Fibroblast of skin of scalp (primary cell): ENCODE measurements at places on chromosomes 7 and 10.

DNA sequence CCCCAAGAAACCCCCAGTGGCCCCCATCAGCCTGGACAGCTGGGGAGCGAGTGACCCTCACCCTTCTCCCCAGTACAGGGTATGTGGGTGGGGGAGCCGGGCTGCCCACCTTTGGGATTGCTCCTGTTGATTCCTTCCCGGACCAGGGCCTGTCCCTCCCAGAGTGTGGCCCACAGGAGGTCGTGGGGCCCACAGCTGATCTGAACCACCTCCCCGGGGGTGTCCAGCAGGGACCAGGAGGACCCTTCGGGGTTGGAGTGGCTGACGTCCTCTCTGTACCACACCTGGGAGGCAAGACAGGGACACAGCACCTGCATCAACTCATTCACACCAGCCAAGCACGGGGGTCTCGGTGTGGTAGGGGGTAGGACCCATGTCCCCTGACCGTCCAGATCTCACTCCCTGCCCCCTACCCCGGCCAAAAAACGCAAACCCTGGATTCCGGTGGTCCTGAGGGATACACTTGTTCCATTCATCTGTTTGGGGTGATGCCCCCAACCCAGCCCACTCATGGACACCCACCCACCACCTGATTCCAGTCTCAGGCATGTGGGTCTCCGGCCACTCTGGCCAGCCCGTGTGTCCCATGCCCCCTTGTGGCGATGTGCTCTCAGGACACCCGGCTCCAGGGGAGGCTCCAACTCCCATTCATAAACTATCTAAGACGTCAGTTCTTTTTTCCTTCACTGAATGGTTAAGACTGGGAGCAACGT lies 10.9 kb downstream of the TECPR1 start:
- peak; percentile 23 for DNase-seq

DNA sequence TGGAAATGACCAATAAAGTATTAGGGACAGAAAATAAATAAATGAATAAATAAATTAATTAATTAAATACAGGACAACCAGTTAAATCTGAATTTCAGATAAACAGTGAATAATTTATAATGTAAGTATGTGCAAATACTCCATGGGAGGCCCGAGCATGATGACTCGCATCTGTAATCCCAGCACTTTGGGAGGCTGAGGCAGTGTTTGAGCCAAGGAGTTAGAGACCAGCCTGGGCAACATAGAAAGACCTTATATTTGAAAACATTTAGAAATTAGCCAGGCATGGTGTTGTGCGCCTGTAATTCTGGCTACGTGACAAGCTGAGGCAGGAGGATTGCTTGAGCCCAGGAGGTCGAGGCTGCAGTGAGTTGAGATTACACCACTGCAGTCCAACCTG lies 123.7 kb downstream of the CUL2 start:
- DNase-seq = peak; percentile 59

DNA sequence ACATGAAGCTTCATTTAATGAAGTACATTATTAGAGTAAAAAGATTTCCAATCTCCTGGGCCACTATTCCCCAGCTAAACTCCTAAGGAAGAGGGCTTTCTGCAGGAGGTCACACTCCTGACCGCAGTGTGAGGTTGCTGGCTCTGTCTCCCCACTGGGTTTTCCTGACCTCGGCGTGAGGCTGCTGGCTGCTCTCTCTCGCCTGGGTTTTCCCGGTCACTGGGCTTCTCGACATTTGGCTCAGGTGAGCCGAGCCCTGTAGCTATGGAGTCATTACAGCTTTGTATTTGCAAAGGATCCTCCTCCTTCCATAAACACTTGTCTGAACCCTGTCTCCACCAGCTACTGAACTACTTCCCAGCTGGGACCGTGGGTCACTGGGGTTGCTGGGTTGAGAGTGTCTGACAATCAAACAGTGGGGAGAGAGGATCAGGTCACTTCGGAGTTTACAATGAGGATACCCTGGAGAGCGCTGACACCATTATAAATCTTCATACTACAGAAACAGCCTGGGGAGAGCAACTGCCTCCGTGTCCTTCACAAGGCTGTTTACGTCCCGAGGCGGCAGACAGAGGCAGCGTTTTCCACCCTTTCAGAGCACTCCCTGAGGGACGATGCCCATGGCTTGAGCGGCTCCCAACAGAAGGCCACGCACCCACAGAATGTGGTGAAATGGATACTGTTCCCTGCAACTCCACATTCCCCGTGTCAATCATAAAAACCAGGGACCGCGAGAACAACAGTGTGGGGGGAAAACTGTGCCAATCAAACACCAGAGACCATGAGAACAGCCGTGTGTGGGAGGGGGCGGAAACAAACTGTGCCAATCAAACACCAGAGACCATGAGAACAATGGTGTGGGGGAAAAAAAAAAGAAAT lies 226.2 kb downstream of the ZMYND11 start:
- no peak for DNase-seq

- DNase-seq = no peak
Measured at GRCh38 chr10:48771234-48771633, 86.6 kb downstream of the WDFY4 start.

DNA sequence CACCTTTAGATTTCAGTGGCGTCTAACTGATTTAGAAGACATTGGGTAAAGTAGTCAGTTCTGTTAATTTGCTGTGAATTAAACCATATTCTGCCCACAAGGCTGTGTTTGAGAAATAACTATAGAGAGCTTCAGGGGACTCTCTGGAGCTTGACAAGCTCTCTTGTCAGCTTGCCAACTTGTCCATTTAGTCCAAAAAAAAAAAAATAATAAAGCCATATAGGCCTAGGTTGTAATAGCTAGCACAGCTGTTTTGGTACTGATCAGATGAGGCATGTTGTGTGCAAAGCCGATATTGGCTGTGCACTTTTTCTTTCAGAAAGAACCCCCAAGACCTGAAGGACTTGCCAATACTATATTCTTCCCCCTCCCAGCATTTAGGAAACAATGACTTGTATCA lies 20.2 kb upstream of the ZNF282 start:
- DNase-seq = no peak

DNA sequence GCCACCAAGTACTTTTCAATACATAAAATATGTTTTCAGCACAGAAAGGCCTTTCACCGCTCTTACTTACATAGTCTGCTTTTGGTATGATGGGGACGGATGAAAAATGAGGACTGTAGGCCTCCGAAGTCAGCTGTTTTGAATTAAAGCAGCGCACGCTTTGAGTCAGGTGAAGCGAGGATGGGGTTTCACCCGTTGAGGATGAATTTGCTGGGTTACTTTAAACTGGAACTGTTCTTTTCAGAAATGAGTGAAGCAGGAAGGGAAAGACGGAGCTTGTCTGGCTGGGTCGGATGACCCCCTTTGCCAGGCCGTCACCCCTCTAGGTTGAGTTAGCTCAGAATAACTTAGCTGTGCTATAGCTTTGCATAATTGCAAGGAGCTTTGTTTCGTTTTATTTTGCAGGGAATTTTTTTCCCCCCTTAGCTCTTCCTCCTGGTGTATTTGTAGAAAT lies 40.0 kb downstream of the CUX1 start:
- no peak for DNase-seq

DNA sequence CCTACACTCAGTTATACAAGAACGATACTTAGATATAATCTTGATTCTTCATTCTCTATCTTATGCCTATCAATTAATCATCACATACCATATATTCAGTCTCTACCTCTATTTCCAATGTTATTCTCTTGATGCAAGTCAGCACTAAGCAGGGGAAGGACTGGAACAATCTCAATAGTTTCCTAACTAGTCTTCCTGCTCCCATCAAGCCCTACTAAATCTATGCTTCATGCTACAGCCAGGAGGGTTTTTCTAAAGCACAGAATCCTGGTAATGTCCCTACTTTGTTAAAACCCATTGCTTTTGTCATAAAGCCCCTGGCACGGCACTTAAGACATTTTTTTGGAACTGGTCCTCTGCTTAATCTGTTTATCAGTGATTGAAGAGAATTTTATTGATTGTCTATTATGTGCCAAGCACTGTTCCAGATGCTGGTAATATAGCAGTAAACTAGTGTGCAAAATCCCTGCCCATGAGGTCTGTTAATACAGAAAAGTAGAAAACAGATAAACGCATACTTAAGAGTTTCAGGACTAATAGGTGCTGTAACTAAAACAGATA lies 323.3 kb upstream of the LRRN3 start:
- no peak for DNase-seq

DNA sequence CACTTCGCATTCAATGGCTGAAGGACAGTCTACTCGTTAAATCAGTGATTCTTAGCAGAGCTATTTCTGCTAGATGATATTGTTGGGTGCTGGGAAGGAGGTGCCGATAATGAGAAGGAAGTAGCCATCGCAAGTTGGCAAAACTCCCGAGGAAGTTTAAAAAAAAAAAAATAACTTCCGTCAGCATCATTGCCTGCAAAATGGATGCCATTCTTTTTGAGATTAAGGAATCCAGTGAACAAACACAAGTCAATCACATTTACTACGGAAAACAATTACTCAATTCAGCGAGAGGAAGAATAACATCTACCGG lies 74.4 kb upstream of the SFMBT2 start:
- DNase-seq = no peak

DNA sequence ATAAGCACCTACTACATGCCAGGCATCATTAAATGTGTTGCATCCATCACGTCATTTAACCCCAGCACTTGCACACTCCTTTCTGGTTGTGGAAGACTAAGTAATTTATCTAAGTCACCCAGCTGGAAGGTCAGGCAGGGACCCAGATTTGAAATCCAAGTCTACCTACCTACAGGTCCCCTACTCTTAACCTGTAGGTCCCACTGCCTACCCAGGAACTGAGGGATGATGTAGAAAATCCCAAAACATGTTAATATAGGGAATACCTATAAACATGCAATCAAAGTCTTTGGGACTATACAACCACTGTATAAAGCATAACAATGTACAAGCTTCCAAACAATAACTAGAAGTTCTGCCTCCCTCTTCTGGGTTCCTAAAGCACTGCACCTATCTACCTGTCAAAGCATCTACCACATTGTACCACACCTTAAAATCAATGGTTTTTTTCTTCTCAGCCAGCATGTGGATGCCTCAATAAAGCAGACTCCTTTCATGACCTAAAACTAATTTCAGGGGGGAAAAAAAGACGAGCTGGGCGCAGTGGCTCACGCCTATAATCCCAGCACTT lies 5.6 kb downstream of the IL6 start:
- DNase-seq = no peak

DNA sequence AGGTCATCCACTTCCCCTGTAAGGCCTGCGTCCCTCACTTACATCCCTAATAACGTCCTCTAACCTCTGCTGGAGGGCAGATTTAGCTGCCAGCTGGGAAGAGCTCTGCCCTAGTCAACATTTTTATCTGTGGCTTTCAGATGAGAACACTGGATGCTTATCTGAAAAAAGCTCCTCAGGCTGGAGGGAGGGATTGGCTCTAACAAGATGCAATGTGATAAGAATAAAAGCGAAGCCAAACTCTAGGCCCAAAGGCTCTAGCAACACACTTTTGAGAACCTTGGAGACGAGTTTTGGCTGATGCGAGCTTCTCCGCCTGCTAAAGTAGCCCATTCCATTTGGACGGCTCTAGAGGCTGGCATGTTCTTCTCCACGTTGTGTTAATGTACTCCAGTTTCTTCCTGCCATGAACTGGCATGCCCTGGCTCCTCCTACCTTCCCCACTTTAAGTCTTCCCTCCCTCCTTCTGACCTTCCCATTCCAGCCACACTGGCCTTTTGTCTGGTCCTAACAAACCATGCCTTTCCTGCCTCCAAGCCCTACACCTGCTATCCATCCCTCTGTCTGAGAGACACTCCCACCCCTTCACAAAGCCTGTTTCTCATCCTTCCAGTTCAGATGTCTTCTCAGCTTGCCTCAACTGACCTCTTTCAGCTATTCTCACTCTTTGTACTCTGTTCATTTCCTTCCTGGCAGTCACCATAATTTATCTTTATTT lies 62.5 kb upstream of the ATRNL1 start:
- DNase-seq = no peak

DNA sequence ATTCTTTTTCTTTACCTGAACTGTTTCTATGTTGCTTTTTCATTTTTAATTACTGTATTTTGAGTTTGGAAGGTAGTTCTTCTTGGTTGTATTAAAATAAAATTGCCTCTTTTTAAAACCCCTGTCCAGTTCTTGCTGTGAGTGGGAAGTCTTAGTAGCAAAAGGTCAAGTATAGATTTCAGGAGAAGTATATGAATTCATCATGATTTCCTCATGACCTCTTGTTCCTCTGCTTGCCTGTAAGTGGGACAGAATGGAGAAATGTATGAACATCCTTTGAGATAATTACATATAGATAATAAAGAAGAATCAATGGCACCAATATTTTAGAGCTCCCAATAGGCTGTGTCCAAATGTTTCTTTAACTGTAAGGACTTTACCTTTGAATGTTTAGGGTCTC lies 126.2 kb downstream of the LRRC4 start:
- no peak for DNase-seq

DNA sequence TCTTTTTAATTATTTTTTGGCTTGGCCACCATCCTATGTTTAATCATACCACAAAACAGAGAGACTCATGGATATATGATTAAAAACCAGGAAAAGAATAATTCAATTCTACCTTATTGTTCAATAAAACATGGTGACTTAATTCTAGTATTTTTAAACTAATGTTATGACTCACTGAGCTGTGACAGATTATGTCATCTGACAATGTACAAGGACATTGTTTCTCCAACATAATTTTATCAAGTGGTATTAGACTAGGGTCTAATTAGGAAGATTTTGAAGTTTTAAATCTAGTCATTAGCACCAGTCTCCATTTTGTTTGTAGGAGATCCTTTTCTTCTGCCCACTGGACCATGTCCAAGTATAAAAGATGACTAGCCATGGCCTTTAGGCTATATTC lies 199.3 kb upstream of the MDFIC start:
- no peak for DNase-seq

DNA sequence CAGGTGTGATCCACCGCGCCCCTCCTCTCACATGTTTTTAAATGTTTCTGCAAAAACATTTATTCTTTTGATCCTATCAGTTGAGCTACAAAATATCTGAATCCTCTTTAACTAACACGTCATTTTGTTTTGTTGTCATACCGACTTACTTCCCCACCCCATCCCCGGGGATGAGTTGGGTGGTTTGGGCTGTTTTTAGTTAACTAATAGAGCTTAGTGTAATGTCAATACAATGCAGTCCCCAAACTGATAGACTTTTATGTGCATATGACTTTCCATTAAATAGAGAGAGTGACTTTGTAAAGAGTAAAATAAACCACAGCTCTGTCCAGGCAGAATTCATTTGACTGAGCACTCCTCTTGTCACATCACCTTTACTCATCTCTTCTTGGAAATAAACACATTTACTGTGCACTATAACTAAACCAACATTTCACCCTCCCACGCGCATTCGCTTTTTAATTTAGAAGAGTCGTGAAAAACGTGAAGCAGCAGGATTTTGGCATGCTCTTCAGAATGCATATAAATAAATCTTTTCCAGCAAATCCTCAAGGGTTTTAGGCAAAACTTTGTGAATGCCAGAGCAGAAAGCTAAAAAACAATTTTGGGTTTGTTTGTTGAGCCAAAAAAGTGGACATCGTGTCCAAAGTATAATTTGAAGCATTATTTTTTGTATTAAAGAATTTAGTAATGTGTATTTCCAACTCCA lies 187.4 kb upstream of the MGMT start:
- no peak for DNase-seq

DNA sequence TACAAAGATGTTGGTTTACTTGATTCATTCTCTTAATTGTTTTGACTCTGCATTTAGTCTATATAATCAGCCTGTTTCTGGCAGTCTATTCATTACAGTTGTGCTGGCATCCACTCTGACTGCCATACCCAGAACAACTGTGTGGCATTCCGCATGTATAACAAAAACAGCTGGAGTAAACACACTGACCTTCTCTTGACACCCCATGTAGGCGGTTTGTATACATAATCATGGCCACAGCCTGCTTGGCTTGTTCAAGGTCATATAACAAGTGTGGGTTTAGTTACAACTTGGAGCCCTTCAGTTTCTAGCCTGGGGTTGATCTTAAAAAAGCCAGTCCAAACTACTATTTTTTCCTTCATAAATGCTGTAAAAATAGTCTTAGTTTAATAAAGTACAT lies 70.9 kb downstream of the MBL2 start:
- DNase-seq = no peak
